ENCODE measurements at places on chromosomes 12 and 14.

DNA sequence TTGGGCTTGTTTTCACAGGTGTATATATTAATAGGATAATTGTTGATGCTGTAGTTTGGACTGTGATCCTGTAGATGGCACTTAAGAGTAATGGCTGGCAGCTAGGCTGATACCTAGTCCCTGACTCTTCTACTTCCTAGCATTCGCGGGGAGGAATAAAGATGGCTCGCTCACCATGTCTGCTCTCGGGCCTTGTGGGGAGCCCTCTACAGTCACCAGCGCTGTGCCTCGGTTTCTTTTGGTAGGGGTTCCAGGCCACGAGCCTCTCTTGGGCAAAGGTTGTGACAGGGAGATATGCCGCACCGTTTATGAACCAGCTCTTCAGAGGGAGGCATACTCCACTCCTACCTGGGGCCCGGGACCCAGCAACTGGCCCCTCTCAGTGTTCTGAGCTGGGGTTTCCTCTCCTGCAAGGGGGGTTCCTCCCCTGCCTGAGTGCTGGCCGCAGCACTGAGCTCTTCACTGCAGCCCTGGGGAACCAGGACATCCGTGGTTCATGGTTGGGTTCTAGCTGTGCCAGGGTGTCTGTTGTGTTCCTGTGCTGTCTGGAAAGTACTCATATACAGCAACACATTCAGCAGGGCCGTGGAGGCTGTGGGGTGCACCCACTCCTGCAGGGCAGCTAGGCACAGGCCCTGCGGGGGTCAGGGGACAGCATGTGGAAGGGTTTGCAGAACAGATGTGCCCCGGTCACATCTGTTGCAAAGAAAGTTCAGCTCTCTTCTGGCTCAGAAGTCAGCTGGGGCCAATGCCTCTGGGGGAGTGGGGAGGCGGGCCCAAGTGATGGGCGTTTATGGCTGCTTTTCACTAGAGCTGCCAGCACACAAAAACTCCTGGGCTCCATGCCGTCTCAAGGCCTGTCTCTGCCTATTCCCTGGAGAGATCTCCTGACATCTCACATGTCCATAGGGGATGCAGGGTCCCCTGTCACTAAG, 147.9 kb downstream of the PPFIA2 start:
- DNase-seq = no peak

GRCh38 chr12:51971679-51972421, 20.4 kb downstream of the ACVR1B start:
- no peak for DNase-seq

DNA sequence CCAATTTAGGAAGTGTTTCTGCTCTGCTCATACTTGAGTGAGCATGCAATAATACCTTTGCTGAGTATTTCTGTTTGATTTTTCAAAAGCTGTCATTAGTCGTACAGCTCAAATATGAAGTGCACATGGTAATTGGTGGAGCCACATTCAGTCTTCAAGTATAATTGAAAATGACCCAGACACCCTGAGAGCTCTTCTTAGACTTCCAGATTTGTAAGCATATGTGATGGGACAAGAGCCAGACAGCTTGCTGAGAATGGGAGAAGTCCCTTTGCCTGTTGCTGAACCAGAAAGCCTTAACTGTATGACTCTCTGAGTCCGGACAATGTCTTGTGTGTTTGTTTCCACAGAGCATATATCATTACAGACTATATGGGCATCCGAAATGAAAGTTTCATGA, 307.3 kb downstream of the TMEM117 start:
- DNase-seq = no peak

- no peak for DNase-seq
These were observed 92.9 kb upstream of the EGLN3 start for GRCh38 chr14:34043627-34044372.

DNA sequence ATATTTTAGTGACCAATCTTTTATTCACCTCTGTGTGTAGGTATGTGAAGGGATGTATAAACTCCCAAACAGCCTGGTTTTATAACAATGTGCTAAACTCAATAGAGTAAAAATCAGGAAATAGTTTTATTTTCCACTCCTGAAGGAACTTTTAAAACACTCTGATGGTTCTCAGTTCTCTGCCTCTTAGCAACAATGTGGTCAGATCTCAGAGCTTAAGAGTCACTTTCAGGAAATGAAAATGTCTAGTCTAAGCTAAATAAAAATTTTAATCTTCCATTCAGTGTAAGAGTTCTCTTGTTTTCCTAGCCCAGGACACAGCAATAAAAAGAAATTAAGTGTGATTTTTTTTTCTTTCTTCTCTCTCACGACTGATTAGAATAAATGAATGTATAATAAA, 718.0 kb downstream of the C12orf50 start:
- DNase-seq = no peak

DNA sequence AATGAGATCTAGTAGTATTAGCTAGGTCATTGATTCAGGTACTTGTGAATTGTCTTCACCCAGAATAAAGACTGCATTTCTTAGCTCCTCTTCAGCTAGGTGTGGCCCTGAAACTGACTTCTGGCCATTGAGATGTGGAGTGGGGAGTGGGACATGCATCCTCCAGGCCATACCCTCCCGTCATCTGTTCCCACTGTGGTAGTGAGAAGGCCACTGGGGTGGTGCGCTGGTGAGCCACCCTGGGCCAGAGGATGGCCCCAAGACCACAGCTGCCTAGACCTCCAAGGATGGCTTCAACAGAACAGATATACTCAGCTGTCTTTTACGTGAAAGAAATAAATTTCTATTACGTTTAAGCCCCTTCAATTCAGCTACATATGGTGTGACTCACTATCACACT, 36.5 kb downstream of the TRIM9 start:
- no peak for DNase-seq

All from AG09309 (cell line).